Spinal cord (tissue), 10 donors: ENCODE measurements at places on chromosomes 6 and 20. TPM values are rescaled to one million over a fixed set of nuclear protein-coding genes. Genes with fewer than 3 reads are reported as not detected.

DNA sequence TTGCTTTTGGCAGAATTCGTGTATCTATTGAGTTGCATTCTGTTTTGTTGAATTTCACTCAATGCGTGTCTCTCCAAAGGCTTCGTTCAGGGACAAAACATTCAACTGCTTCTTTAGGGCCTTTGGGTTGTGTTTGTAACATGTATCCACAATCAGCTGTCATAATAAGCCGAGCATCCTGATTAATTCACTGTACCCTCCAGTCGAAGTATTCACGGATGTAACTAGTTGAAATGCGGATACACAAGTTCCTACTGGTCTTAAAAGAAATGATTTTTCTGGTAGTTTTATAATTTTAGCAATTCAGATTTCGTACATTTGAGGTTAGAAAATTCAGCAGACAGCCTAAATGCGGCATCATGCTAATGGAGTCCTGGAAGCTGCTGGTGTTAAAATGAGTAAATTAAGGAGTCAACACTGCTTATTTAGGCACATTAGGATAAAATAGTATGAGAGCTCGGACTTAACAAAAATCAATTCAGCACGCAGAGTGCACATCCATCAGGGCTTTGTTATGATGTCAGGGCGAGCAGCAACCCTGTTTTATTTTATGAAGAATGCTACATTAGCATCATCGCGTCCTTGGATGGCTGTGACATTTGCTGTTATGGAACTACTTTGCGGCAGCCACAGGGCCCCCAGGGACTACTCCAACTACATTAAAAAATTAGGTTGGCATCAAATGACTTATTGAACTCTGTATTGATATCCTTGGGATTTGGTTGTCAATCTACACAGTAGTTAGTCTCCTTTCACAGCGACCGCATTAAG is 489.3 kb upstream of the FLRT3 start:
- DNase-seq: no peak

DNA sequence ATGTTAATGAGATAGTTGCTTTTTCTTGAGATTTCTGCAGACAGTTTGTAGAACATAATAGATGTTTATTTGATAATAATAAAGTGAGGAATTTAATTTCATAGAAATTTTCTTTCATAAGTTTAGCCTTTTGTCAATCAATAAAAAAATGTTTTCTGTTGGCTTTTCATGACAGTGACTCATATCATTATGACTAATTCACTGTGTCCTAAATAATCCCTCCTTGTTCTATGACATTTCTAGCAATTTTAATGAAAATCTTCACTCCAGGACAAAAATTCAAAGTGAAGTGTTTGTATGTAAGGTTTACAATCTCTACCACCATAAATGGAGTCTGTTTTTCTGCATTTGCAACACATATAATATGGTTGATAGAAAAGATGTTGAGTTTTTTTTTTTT is 109.9 kb downstream of the UTRN start:
- no peak for DNase-seq

GRCh38 chr6:135850882-135851281 is 619 bp upstream of the PDE7B start:
- DNase-seq: no peak

DNA sequence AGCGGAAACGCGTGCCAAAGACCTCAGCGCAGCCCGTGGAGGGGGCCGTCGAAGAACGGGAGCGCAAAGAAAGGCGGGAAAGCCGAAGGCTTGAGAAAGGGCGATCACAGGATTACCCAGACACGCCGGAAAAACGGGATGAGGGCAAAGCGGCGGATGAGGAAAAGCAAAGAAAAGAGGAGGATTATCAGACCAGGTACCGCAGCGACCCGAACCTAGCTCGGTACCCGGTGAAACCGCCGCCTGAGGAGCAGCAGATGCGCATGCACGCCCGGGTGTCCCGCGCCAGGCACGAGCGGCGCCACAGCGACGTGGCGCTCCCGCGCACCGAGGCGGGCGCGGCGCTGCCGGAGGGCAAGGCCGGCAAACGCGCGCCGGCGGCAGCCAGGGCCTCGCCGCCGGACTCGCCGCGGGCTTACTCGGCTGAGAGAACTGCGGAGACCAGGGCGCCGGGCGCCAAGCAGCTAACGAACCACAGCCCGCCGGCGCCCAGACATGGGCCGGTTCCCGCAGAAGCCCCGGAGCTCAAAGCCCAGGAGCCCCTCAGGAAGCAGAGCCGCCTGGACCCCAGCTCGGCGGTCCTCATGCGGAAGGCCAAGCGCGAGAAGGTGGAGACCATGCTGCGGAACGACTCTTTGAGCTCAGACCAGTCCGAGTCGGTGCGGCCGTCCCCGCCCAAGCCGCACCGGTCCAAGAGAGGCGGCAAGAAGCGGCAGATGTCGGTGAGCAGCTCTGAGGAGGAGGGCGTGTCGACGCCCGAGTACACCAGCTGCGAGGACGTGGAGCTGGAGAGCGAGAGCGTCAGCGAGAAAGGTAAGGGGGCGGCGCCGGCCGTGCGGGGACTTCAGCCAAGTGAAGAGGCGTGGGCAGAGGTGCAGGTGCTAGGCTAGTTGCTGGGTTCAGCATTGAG is 296.2 kb downstream of the RIMS1 start:
- DNase-seq: peak; percentile 31

GRCh38 chr20:32449890-32450401 is 91.8 kb downstream of the ASXL1 start:
- DNase-seq: no peak

DNA sequence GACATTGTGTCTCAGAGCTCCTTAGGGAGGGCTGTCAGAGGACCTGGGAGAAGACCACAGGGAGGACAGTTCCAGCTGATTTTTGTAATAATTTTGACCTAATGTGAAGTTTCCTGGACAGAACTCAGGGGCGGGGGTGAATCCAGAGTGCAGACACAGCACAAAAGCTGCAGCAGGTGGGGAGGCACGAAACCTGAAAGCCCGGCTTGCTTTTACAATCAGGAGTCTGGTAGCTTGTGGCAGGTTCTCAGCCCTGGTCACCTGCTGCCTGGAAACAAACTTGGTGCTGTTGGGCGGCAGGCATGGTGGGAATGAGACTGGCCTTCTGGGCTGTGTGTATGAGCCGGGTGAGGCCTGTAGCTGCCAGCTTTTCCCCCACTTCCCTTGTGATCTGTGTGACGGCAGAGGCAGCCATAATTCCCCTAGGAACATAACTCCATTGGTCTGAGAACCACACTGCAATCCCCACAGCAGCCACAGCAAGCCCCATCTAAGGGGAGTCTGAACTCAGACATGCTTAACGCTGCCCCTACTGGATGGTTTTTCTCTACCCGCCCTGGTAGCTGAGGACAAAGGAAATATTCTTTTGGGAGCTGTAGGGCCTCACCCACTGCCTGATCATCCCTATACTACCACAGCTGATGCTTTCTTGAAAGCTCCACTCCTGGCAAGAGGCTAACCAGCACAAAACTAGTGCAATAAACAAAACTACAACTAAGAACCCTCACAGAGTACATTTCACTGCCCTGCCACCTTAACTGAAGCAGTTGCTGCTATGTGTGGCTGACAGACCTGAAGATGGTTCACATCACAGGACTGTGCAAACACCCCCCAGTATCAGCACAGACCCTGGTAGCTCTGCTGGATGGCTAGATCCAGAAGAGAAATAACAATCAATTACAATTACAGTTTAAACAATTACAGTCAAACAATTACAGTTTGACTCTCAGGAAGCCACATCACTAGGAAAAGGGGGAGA is 1055.1 kb upstream of the GJE1 start:
- no peak for DNase-seq

DNA sequence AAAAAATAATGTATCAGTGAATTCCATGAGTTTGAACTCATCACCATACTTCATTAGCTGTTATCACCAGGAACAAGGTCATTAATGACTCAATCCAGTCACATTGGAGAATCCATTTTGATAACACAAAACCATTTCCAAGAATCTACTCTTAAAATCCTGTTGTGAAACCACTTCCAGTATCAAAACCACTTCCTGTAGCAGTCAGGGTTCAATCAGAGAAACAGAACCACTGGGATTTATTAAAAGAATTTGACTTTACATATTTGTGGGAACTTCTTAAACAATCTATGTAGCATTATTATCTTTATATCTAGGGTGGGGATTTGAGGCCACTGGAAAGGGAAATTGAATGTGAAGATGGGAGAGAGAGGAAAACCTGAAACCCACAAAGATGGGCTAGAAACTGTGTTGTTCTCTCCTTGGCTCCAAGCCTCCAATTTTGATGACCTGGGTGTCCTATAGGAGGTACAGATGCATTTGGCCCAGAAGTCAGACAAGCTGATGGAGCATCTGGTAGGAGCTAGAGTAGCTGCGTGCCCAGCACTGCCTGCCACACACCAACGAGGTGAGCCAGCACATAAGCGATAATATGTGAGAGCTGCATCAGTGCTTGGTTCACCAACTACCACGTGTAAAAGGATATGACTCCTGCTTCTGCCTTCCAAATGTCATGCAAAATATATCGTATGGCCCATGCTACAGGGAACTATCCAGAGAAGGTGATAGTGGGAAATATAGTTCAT is 117.0 kb downstream of the TMEM200A start:
- DNase-seq: no peak

ECT2L gene
- total RNA-seq: 0.99 TPM

- DNase-seq: no peak
Observed at GRCh38 chr6:152151920-152152319, 344.4 kb downstream of the ESR1 start.
